ENCODE measurements at places on chromosomes 1 and 21.

DNA sequence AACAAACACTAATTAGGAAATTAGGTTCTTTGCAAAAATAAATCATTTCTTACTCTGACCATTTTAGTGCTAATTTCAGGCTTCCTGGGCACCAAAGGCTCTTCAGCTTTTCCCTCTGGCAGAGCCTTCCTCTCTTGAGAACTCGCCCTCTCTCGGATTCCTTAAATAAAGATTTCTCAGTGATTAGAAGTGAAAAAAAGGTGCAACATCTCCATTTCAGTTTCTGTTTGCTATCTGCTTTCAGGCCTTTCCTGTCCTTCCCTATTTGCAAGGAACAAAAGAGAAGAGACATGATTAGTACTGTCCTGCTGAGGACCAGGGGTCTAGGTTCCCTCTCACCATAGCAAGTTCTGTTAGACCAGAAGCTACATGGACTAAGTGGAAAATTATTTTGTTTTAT, 27.8 kb upstream of the CACYBP start:
- no peak for DNase-seq

GRCh38 chr1:30277911-30278310, 445.5 kb downstream of the MATN1 start:
- no peak for DNase-seq

DNA sequence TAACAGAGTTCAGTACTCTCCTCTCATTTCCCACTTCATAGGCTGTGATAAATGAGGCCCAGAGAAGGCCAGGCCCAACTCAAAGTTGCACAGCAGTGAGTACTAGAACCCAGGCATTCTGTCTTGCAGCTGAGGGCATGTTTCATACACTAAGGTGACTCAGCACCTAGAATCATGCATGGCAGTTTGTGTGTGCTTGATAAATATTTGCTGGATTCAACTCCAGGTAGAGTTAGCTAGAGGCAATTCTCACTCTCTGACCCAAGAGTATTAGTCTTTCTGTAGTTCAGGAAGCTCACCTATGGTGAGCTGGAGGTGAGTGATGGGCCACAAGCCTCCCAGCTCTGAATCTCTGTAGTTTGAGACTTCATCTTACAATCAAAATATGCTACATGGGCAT, 10.7 kb downstream of the NKAIN1 start:
- DNase-seq = no peak

GRCh38 chr1:200437556-200438203, 27.8 kb upstream of the ZNF281 start:
- no peak for DNase-seq

Measured in HFFc6 (cell line).